Activated T-helper 9 cell treated with anti-CD3 and anti-CD28 coated beads, Interleukin-2, amount 50 U/mL, for 16 hours (primary cell): ENCODE measurements at places on chromosomes 13 and 19.

GRCh38 chr13:46184277-46184699 lies 2.3 kb upstream of the LCP1 start:
- peak; percentile 61 for DNase-seq

DNA sequence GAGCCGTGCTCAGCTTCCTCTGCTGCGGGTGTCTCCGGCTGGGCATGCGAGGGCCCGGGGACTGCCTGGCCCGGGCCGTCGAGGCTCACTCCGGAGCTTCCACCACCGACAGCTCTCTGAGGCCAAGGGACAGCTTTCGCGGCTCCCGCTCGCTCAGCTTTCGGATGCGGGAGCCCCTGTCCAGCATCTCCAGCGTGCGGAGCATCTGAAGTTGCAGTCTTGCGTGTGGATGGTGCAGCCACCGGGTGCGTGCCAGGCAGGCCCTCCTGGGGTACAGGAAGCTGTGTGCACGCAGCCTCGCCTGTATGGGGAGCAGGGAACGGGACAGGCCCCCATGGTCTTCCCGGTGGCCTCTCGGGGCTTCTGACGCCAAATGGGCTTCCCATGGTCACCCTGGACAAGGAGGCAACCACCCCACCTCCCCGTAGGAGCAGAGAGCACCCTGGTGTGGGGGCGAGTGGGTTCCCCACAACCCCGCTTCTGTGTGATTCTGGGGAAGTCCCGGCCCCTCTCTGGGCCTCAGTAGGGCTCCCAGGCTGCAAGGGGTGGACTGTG lies 1.2 kb downstream of the S1PR4 start:
- DNase-seq, result no peak

- no peak for DNase-seq
These were observed 44.7 kb downstream of the TPT1 start for GRCh38 chr13:45296259-45296658.

DNA sequence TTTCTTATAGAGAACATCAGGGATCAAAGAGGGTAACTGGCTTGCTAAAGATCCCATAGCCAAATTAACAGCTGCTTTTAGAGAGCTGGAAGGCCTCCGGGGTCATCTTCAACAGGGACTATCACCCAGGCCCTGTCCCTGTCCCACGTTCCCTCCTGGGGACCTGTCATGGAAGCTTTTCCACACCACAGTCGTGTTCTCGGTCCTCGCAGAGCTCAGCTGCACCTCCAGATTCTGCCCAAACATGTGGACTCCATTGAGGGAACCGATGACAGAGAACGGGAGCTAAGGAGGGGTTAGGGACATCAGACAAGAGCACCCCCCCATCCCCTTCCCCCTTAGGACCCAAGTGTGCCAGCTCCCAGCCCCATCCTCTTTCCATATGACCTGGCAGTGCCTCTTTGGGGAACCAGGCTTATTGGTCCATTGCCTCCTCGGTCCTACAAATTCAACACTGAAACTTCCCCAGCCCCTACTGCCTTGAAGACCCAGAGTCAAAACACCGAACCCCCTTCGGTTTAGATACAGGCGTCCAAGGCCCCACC lies 568 bp downstream of the FUZ start:
- no peak for DNase-seq

DNA sequence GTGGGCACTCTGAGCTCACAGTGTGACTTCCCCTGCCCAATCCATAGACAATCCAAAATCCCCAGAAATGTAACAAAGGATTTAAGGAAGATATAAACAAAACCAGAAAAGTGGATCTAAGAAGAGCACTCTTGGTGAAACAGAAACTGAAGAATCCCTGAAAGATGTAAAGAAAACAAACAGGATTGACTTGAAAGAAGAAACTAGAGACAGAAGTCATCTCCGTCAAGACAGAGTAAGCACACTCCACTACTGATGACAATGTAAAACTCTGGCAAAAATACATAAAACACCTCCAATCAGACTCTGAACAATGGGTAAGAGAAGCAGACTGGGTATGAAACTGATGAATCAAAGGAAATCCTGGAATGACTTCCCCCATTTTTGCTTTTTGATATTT lies 13.5 kb downstream of the TUBGCP3 start:
- no peak for DNase-seq

GRCh38 chr19:16001481-16002312 lies 52.9 kb downstream of the OR10H4 start:
- DNase-seq, result no peak

DNA sequence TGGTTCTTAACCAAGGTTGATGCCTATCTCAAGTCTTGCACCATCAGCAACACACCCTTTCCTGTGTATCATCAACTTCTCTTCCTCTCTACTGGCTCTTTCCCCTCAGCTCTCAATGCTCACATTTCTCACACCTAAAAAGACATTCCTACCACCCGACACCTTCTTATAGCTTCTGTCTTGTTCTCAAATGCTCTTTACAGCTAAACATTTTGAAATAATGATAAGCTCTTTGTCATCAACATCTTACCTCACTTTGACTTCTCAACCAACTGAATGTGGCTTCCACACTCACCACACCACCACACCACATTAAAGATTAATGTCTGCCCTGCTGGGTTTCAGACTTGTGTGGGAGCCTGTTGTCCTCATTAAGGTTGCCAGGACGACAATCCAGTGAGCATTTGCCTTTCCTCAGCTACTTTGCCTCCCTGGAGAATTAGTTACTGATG lies 67.8 kb downstream of the RXFP2 start:
- DNase-seq, result peak; percentile 5

DNA sequence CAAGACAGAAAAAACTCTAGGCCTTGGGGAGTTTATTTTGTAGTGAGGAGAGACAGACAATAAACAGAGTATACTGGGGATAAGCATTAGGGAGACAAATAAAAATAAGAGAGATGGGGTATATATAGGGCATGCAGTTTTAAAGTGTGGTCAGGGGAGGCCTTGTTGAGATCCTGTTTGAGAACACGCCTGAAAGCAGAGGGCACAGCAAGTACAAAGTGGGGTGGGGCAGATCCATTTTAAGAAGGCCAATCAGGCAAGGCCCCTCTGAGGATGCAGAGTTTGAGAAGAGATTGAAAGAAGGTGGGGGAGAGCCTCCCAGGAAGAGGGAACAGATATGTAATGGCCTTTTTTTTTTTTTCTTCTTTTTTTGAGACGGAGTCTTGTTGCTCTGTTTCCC lies 2.1 kb downstream of the PPP2R1A start:
- DNase-seq, result no peak

DNA sequence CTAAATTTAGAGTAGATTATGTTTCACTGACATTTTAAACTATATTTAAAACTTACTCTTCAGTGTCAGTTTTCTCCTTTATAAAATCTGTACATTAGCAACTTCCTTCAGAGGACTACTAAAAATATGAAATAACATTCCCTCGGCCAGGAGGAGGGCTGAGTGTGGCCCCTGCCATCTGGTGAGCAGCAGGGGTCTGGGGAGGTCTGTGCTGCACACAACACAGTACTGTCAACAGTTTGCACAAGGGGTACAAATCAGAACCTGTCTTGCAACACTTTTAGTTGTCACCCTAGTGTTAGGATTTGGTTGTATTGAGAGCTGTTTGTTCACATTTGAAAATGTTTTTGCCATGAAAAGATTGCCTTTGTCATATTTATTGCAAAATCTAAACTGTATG lies 48.9 kb downstream of the TPP2 start:
- DNase-seq, result no peak

GRCh38 chr19:42281146-42281826 lies 12.2 kb downstream of the CIC start:
- DNase-seq, result no peak

GRCh38 chr19:3669947-3670795 lies 30.1 kb downstream of the PIP5K1C start:
- no peak for DNase-seq

DNA sequence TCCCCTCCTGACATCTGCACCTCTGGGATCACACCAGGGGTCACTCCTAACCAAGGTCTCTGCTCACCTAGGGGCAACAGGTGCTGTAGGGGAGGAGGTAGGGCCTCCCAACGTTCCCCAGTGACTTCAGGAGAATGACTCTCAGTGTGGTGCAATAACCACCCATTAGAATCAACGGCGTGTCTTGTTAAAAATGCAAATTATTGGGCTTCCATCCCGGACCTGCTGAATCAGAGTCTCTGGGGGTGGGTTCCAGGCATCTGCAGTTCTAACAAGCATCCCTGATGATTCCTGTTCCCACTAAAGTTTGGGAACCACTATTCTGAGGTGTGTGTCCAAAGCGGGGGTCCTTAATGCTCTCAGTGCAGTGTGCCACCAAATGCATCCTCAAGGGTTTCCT lies 84.6 kb downstream of the CRYL1 start:
- DNase-seq, result no peak
